ENCODE measurements at places on chromosomes 6 and 20.

DNA sequence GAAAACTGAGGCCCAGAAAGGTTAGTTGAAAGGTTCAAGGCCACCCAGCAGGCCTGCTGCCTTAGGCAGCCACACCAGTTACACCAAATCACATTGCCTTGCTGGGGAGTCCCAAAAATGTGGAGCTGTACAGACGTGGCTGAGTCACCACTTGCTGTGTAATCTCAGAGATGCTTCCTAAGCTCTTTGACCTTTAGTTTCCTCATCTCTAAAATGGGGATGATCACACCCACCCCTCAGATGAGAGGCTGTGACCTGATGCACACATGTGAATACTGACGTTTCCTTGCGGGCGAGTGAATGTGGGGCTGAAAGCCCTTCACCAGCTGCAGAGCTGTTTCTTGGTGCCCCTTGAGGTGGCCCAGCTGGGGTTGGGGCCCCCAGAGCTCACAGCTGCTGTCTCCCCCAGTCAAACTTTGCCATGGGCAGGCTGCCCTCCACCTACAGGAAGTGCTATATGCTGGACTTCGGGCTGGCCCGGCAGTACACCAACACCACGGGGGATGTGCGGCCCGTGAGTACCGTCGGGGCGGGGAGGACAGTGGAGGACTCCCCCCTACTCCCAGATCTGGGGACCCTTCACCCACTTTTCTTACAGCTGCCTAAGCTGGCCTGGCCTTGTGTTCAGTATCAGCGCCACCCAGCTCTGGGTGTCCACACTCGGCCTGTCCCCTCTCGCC, 11.0 kb downstream of the TTBK1 start:
- no peaks in the 10 kb centered on the region for H3K27me3 ChIP-seq
- H3K4me1 ChIP-seq, result no peaks in the 10 kb centered on the region
- no peak overlapping the region for H3K27ac ChIP-seq

DNA sequence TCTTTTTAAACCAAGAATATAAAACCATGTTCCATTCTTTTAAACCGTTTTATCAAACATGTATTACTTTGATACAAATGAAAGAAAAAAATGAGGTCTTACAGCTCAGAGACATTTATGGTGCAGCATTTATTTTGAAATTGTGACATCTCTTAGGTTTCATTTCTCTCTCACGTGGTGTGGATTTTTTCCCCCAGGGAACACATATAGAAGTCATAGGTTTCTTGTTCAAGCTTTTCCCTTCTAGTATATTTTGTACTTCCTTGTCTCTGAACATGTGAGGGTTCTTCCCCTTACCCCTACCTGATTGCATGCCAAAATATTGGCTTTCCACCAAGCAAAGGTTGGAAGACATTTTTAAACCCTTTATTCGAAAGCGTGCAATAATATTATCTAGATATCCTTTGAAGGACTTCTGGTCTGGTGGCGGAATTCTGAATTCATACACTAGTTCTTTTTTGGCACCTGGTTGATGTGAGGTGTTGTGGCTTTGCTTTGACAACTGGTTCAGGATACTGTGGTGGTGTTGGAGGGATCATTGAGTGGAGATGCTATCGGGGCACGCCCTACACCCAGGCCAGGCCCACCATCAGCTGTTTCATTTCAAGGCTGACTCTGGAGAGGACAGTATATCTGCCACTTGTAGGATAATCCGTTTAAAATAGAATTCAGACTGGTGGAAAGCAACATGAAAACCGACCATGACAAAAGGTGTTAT, 5.6 kb upstream of the FAM50B start:
- no peaks in the 10 kb centered on the region for H3K27me3 ChIP-seq
- DNase-seq, result no peak
- peaks cover 25% of the 10 kb centered on the region for H3K4me1 ChIP-seq
- H3K36me3 ChIP-seq, result no peaks in the 10 kb centered on the region
- no peak overlapping the region for H3K4me3 ChIP-seq
- peak overlapping the region; percentile 57 for H3K27ac ChIP-seq

GRCh38 chr6:146041282-146041681, 12.4 kb downstream of the GRM1 start:
- H3K4me1 ChIP-seq, result no peaks in the 10 kb centered on the region
- no peaks in the 10 kb centered on the region for H3K36me3 ChIP-seq
- no peak for DNase-seq
- no peaks in the 10 kb centered on the region for H3K27me3 ChIP-seq

DNA sequence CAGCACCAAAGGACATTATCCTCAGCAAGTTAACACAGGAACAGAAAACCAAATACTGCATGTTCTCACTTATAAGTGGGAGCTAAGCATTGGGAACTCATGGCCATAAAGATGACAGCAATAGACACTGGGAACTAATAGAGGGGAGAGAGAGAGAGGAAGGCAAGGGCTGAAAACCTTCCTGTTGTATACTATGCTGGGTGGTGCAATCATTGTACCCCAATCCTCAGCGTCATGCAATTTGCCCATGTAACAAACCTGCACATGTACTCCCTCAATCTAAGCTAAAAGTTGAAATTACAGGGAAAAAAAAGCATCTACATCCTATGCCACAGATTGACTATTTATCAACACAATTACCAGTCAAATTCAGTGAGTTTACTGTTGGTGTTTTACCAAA, 20.0 kb upstream of the VNN1 start:
- H3K36me3 ChIP-seq, result no peaks in the 10 kb centered on the region
- no peak overlapping the region for H3K4me3 ChIP-seq
- H3K27me3 ChIP-seq, result no peaks in the 10 kb centered on the region
- H3K27ac ChIP-seq, result no peak overlapping the region
- peaks cover 10% of the 10 kb centered on the region for H3K4me1 ChIP-seq

DNA sequence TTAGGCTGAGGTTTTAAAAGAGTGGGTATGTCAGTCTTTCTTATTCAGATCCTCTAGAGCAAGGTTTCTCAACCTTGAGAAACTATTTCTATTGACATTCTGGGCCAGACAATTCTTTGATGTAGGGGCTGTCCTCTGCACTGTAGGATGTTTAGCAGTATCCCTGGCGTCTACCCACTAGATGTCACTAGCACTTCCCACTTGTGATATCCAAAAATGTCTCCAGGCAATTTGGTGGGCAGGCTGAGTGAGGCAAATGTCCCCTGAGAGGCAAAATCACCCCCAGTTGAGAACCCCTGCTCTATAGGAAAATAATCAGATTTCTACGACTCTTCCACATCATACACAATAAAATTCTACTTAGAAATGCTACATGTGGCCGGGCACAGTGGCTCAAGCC, 7.7 kb upstream of the ZKSCAN8 start:
- H3K27ac ChIP-seq, result no peak overlapping the region
- H3K27me3 ChIP-seq, result no peaks in the 10 kb centered on the region
- H3K4me1 ChIP-seq, result peaks cover 39% of the 10 kb centered on the region
- DNase-seq, result no peak

- no peaks in the 10 kb centered on the region for H3K27me3 ChIP-seq
- no peaks in the 10 kb centered on the region for H3K36me3 ChIP-seq
- no peak overlapping the region for H3K4me3 ChIP-seq
- H3K27ac ChIP-seq, result no peak overlapping the region
- H3K4me1 ChIP-seq, result no peaks in the 10 kb centered on the region
These were observed 547.5 kb upstream of the ADGRB3 start for GRCh38 chr6:68087399-68088133.

DNA sequence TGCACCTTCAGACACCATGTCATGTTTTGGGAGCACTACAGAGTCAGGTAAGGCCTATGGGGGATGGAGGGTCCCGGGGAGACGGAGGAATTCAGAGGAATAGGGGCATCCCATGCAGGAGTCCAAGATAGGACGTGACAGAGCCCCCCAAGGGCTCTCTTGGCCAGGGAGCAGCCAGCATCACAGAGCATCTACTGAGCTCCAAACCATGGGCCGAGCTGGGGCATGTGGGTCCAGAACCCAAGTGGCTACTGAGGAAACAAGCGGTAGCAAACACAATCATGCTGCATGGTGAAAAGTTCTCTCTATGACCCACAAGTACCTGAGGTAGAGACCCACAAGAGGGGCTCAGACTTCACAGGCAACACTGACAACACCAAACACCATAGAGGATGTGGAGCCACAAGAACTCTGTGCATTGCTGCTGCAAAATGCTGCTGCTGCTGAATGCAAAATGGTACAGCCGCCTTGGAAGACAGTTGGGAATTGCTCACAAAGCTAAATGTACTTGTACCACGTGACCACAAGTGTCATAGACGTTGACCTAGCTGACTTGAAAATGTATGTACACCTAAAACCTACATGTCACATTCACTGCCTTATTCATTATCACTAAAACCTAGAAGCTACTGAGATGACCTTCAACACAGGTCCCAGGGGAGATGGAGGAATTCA, 33.4 kb upstream of the MAS1L start:
- H3K4me3 ChIP-seq, result no peak overlapping the region
- H3K27ac ChIP-seq, result no peak overlapping the region
- DNase-seq, result peak; percentile 77
- H3K4me1 ChIP-seq, result no peaks in the 10 kb centered on the region

DNA sequence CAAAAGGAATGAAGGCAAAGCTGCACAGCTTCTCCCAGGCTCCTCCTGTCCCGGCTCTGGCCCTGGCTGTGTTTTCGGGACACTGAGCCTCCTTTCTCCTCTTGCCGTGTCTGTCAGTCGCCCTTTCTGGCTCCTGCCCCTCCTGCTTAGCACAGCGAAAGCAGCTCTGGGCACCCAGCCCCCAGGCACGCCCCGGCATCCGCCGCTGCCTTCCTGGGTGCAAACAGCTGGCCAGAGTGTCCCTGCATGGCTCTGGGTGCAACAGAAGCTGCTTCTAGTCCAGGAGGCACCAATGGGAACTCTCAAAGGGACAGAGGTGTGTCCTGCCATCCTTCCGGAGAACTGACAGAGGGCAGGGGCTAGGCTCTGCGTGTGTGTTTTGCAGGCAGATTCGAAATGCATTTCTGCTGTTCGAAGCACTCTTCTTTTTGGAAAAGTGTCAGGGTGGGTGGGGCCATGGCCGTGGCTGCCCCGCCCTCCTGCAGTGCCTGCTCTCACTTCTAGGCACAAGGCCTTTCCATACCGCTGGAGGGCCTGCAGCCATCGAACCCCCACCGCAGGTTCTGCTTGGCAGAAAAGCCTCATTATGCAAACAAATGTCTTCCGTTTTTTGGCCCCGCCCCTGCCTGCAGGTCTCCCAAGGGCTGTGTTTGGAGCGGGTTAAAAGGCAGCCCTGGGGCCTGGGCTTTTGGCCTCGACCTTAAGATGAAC, 15.5 kb downstream of the COL9A3 start:
- DNase-seq, result no peak
- H3K36me3 ChIP-seq, result no peaks in the 10 kb centered on the region
- no peaks in the 10 kb centered on the region for H3K27me3 ChIP-seq
- H3K4me1 ChIP-seq, result peaks cover 19% of the 10 kb centered on the region
- peak overlapping the region; percentile 22 for H3K4me3 ChIP-seq
- H3K27ac ChIP-seq, result peak overlapping the region; percentile 23

DNA sequence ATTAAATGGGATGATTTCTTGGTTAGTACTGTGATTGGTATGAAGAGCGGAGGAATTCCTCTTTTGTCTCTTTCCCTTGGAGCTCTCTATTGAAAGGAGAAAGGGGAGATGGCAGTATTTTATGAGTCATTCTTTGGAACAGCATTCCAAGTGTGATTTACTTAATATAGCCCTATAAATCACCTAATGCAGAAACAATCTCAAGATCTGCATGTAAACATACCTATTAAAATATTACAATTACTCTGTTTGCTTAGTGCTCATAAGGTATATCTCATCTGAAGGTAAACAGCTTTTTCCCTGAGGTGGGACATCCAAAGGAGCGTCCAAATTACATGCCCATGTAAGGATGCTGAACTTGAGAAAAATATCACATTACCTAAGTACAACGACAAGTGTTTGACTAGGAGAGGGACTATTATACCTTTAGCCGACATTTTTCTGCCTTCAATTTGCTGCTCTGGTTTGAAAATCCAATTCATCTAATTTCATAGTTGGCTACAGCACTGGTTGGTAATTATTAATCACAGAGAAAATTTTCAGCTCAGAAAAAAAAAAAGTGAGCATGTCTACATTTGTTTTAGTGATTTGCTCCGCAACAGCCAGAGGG, 229.0 kb downstream of the FOXC1 start:
- no peaks in the 10 kb centered on the region for H3K36me3 ChIP-seq
- no peak for DNase-seq
- no peak overlapping the region for H3K27ac ChIP-seq
- no peaks in the 10 kb centered on the region for H3K4me1 ChIP-seq

DNA sequence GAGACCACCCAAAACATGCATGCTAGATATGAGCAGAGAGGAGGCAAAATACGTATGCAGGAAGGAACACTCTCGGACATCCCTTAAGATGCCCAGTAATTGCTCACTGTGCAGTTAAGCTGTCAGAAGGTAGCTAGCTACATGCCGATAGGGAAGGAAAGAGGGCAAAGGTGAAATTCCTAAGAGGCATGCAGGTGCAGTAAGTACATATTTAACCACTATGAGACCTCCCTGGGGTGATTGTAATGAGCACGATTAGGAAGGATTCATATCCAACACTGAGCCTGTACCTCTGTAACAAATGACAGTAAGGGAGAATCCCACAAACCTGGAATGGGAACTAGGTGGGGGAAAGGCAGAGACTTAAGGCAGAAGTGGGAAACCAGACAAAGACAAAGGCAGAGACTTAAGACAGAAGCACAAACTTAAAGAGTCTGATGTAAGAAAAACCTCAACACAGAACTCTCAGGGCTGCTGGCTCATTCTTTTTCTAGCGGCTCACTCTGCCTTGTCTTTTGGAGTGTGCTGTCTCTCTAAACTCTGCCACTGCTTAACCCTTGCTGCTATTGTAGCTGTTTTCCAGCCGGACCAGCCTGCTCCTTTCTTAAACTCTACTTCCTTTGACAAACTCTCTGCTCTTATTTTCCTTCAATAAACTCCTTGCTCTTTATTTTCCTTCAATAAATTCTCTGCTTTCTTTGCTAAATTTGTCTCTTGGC, 148.1 kb downstream of the UBE3D start:
- no peaks in the 10 kb centered on the region for H3K27me3 ChIP-seq
- no peaks in the 10 kb centered on the region for H3K36me3 ChIP-seq
- no peak for DNase-seq

DNA sequence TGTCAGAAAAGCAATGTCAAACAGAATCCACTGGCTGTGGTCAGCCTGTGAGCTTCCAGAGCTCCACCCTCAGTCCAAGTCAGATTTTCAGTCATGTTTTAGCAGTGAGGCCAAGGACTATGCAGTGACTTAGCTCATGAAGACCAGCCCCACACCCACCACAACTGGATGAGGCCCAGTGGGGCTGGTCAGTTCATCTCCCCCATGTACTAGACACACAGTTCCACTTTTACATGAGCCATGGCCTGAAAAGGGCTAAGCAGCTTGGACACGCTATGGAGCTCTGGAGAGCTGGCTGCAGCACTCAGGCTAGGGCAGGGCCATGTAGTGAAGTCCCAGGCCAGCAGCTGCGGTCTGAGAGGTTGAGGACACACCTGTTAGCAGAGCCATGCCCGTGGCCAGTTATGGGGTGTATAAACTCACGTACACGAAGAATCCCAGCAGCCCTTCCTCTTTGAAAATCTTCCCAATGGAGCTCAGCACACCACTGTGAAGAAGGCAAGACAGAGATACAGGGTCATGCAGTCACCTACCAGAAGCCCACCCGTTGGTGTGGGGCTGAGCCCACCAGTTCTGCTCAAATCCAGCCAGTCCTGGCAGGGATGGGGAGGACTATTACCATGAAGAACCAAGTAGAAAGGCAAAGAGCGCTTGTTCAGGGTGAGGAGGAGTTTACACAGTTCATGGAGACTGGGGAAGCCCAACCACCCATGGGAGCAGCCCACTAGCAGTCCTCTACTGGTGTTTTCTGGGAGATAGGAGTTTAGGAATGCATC, 10.6 kb downstream of the MTCH1 start:
- H3K36me3 ChIP-seq, result peaks cover 84% of the 10 kb centered on the region
- H3K27ac ChIP-seq, result no peak overlapping the region
- H3K27me3 ChIP-seq, result no peaks in the 10 kb centered on the region
- no peak for DNase-seq

GRCh38 chr6:37653933-37654565, 43.6 kb downstream of the MDGA1 start:
- DNase-seq, result no peak
- H3K36me3 ChIP-seq, result peaks cover 6% of the 10 kb centered on the region
- H3K4me3 ChIP-seq, result no peak overlapping the region
- peaks cover 4% of the 10 kb centered on the region for H3K4me1 ChIP-seq

Measured in esophagus muscularis mucosa (tissue), 4 donors.